ENCODE measurements at places on chromosomes 11 and 22.

DNA sequence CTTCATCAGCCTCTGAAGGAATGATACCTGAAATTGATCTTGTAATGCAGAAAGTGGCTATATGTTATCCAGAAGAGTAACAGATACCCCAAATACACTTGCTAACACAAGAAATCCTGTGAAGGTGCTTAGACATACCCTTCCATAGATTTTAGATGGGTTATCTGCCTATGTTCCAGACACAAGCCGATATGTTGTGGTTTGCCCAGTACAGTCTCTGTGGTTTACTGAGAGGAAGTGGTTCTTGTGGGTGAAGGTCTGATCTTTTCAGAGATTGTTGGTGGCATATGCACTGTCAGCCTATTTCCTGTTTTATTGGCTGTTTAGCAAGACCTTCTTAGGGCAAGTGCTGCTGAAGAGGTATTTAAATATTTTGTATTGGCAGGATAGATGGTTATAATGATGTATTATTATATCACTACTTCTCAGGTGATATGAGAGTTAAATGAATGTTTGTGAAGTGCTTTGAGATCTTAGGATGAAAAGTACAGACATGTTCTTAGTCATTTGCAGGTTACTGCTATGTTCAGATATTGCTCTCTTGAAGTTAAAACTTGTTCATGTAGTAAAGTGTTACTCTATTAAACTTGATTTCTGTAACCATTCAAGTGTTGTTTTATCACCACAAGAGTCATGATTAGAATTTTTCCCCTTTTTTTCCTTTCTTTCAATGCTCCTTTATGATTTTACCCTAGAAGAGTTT is 8.2 kb downstream of the ARHGEF12 start:
- DNase-seq, result peak; percentile 91

- no peak for DNase-seq
Observed at GRCh38 chr11:92671081-92671480, 298.4 kb upstream of the MTNR1B start.

- DNase-seq, result peak; percentile 42
Observed at GRCh38 chr11:124865902-124866851, 945 bp downstream of the ROBO3 start.

GRCh38 chr11:92489826-92490399 is 265.3 kb downstream of the FAT3 start:
- DNase-seq, result no peak

DNA sequence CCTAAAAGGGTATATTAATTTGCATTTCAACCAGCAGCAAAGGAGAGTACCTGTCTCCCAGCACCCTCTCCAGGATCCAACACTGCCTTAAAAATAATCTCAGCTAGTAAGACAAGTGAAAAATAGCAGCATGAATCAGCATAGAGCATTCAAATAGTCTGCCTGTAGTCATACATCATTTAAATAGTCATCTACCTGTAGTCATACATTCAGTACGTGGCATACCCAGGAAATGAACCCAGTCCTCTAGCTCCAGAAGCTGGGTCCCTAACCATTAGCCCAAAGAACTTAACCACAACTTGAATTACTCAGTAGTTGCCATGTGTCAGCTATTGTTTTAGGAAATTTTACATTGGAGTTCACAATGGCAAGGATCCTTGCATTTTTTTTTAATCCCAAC is 9.3 kb downstream of the TENM4 start:
- no peak for DNase-seq

DNA sequence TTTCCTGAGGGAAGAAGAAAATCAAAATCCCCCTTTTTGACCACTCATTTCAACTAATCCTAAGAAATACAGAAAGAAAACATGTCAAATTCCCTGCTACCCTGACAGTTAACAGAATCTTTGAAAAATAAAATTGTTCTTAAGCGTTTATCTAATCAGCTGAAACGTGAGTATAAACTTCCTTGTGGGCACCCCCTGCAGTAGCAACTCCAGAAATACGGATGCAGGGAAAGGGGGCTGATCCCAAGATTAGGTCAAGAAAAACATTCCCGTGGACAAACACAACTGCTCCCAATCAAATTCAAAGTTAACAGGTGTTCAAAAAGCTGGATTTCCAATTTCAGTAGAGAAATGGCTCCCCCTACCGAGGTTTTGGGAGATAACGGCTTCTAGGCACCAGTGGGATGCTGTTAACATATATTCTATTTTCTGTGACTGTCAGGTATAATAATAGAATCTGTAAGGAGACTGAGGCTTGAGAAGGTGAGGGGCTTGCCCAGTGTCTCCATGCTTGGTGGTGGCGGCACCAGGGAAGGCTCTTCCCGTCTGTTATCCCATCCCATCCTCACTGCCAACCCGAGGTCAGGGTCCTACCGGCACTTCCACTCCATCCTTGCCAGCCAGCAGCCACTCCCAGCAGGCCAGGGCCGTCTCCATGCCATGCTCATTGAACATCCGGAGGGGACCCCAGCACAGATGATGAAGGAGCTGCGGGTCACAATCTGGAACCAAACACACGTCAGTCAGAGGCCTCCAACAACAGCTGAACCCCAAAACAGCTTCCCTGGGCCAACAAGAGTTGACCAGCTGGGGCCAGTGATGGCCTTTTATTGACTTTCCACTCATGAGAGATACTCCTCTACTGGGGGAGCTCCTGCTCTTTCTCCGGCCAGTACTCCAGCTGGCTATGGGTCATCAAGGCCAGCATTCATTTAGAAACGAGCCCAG is 32.0 kb upstream of the SERPIND1 start:
- peak; percentile 49 for DNase-seq

DNA sequence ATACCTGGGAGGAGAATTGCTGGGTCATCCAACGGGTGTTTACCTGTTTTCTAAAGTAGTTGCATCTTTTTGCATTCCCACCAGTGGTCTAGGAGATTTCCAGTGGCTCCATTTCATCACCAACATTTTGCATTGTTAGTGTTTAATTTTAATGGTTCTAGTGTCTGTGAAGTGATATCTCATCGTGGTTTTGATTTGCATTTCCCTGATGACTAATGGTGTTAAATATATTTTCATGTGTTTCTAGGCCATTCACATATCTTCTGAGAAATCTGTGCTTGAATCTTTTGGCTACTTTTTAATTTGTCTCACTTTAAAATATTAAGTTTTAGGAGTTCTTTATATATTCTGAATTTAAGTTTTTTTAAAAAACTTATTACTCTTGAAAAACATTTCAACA is 439.6 kb downstream of the TMEM135 start:
- DNase-seq, result no peak

DNA sequence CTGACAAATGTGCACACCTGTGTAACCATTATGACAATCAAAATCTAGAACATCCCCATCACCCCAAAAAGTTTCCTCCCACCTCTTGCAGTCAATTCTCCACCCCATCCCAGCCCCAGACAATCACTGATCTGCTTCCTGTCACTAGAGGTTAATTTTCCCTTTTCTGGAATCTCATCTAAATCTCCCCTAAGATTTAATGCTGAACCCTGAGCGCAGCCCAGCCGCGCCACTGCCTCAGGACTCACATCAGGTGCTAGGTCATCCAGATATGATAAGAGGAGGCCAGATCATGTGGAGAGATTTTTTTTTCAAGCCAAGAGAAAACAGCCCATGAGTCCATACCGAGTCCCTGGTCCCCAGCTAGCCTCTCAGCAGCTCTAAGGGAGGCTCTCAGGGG is 4.3 kb upstream of the TMPRSS13 start:
- DNase-seq, result no peak

DNA sequence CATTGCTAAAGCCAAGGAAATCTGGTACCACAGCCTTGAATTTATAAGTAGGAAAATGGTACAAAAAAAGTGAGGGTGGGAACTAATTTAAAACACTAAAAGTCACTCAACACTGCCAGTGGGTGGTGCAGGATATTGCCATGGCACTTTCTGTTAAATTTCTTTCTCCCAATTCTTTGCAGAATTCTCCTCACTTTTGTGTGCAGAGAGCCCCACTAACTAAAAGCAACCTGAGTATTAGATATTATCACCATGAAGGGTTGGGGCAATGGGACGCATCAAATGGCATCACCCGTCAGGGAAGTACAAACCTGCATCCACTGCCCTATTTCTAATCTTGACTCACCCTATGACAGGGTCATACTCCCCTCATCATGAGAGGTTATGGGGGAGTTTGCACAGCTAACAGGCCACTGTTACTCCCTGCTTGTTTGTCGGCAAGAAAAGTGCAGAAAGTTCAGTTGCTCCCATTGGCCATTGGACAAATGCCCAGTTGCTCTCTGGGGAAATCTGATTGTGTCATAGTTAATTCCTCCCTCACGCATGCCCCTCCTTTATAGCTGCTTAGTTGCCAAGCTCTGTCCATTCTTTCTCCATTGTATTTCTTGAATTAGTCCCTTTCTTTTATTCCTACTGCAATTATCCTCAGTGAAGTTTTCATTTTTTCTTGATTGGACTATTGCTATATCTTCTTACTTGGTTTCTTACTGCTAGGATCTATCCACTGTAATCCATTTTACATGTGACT is 93.8 kb upstream of the BLID start:
- no peak for DNase-seq

DNA sequence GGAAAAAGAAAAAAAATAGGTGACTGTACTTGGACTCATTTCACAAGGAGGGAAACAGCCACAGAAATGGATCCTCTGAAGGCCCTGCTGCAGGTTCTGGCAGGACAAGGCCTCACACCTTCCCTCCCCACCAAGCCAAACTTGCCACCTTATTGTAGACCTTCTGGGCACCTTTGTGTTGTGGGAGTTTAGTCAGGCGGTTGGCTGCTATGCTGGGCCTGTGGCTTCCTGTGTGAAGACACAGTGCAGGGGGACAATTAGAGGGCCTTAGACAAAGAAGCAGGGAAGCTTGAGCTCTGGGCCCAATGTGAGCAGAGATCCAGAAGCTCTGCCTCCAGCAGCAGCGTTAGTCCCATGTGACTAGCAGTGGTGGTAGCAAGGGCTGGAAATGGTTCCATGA is 4.2 kb downstream of the RAB1B start:
- DNase-seq, result no peak

DNA sequence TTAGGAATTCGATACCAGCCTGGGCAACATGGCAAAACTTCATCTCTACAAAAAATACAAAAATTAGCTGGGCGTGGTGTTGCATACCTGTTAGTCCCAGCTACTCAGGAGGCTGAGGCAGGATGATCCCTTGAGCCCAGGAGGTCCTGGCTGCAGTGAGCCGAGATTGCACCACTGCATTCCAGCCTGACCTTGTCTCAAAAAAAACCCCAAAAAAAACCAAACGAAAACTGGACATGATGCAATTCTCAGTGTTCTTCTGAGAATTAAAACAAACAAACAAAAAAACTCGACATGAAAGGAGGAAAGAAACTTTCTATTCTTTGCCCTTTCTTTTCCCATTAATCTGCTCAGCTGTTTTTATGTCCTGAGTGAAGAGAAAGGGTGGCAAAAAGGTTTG is 7.4 kb downstream of the MED17 start:
- DNase-seq, result no peak

DNA sequence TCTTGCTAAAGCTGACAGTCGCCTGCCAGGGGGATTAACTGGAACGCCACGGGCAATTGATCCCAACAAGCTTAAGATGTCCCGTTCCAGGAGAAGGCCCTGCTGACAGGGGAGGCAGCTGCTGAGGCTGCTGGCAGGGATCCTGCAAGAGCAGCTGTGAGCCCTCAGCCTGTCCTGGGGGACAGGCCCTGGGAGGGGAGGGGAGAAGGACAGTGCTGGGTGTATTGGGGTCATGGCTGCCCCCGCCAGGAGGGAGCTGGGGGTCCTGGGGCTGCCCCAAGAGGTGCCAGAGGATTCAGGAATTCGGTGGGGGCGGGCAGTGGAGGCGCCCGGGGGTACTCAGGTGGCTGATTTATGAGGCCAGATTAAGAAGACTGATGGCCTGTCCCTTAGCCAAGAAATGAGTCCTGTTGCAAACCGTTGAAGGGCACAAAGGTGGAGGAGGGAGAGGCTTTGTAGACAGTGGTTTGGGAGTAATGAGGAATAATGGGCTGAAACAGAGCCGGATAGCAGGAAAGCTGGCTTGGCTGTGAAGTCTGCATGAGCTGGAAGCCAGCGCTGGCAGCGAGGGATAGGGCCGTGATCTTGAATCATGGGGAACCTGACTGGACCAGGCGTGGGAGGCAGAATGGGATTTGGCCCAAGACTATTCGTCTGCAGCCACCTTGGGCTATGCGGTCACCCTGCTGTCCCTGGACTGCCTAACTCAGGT is 133.5 kb downstream of the CACNA1I start:
- DNase-seq, result no peak

GRCh38 chr11:18710545-18710944 is 12.0 kb downstream of the TMEM86A start:
- DNase-seq, result no peak

DNA sequence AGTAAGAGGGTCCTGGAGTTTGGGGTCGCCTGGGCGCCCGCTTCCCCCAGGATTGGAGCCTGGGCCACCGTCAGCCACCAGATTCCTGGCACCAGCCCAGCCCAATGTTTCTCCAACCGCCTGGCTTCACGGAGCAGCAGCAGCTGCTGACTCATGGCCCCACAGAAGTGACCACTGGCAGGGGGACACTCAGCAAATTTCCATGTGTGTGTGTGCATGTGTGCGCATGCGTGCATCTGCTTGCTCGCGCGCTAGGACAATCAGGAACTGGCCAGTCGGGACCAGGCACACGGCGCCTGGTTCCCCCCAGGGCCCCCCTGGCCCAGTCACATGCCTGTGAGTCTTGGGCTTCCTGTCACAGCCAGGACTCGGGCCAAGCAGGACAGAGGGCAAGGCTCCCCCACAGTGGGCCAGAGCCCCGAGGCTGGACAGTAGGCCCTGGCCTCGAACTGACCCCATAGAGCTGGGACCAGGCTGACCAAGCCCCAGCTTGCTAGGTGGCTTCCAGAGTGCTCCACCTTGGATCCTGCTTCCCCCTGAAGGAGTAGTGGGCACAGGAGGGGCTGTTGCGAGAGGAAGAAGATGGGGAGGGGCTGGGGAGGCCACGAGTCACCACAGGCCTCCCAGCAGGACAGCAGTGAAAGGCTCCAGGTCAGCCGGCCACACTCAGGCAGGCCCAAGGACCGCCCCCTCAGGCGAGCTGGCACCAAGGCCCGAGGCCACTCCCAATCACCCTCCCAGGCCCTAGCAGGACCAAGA is 3.2 kb downstream of the CTSD start:
- DNase-seq, result no peak

GRCh38 chr11:23851216-23851615 is 645.6 kb upstream of the LUZP2 start:
- DNase-seq, result no peak

DNA sequence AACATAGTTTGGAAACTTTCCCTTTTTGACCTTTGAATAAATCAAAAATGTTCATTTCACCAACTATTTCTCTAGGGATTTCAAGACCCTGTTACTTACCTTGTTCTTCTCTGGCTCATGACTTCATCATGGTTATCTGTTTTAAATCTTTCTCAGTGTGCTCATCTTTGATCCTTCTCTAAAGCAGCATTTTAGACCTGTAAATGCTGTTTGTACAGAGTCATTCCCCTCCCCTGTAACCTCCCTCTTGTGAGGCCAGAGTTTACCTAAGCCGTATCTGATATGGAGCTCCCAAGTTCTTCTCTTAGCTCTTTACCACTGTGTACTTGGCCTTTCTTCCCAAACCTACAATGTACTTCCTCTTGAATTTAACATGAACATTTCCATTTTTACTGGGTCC is 56.0 kb downstream of the ACER3 start:
- no peak for DNase-seq
